ENCODE measurements at places on chromosomes 7 and 10.

- no peak for DNase-seq
- no peak overlapping the region for H3K4me3 ChIP-seq
- H3K4me1 ChIP-seq: peaks cover 7% of the 10 kb centered on the region
- H3K27me3 ChIP-seq: no peaks in the 10 kb centered on the region
These were observed 5.2 kb upstream of the MALRD1 start for GRCh38 chr10:19043431-19043830.

GRCh38 chr7:41504214-41504980, 198.5 kb downstream of the INHBA start:
- H3K4me1 ChIP-seq: no peaks in the 10 kb centered on the region
- H3K27me3 ChIP-seq: no peaks in the 10 kb centered on the region
- no peaks in the 10 kb centered on the region for H3K36me3 ChIP-seq
- no peak overlapping the region for H3K4me3 ChIP-seq

GRCh38 chr10:23927576-23928325, 281.2 kb upstream of the KIAA1217 start:
- H3K27me3 ChIP-seq: no peaks in the 10 kb centered on the region
- H3K4me1 ChIP-seq: peaks cover 26% of the 10 kb centered on the region
- peak overlapping the region; percentile 46 for H3K4me3 ChIP-seq
- peak; percentile 28 for DNase-seq
- H3K27ac ChIP-seq: peak overlapping the region; percentile 80

DNA sequence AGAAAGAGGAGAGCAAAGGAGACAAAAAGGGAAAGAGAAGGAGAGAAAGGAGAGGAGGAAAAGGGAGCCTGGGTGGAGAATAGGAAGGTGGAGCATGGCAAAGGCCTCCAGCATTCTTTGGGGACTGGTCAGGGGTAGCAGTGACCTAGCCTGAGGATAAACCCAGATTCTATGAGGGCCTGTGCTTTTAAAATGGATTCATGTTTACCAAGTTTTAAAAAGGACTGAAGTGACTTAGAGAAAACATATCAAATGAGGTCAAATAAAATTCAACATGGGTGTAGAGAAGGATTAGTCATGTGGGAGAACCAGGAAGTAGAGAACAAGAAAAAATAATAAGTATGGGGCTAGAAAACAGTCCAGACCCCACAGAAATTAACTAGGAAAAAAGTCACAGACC, 20.7 kb downstream of the CREB3L2 start:
- peaks cover 1% of the 10 kb centered on the region for H3K27me3 ChIP-seq
- DNase-seq: no peak
- H3K27ac ChIP-seq: no peak overlapping the region
- H3K4me3 ChIP-seq: no peak overlapping the region
- peaks cover 29% of the 10 kb centered on the region for H3K4me1 ChIP-seq
- H3K36me3 ChIP-seq: peaks cover 20% of the 10 kb centered on the region
